CD4-positive, alpha-beta T cell treated with Interleukin-17A for 1 hour (primary cell): ENCODE measurements at places on chromosomes 16 and 17.

GRCh38 chr16:10943064-10943353, 741 bp upstream of the DEXI start:
- no peak for DNase-seq

DNA sequence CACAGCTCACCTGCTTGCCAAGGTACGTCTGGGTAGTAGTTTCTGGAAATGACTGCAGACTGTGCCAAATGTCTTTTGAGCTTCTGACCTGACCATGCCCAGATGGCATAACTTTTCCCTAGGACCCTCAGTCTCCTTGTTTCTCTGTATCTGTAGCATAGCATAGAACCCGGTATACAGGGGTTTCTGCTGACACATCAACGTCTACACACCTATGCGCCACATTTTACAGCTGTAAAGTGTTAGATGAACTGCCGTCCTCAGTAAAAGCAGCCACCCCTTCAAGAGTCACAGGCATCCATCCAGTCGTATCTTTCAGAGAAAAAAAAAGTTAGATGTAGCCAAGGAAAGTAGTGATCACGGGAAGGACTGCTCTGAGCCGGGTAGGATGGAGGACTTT, 17.4 kb downstream of the KCTD2 start:
- DNase-seq, result no peak

- no peak for DNase-seq
Measured at GRCh38 chr17:80818871-80819270, 172.8 kb upstream of the CHMP6 start.

GRCh38 chr16:58266336-58266735, 28.5 kb downstream of the PRSS54 start:
- no peak for DNase-seq
